ENCODE measurements at places on chromosomes 5 and 9.
A peak's percentile ranks its signal among the peaks of the same experiment; 100 is the strongest.

DNA sequence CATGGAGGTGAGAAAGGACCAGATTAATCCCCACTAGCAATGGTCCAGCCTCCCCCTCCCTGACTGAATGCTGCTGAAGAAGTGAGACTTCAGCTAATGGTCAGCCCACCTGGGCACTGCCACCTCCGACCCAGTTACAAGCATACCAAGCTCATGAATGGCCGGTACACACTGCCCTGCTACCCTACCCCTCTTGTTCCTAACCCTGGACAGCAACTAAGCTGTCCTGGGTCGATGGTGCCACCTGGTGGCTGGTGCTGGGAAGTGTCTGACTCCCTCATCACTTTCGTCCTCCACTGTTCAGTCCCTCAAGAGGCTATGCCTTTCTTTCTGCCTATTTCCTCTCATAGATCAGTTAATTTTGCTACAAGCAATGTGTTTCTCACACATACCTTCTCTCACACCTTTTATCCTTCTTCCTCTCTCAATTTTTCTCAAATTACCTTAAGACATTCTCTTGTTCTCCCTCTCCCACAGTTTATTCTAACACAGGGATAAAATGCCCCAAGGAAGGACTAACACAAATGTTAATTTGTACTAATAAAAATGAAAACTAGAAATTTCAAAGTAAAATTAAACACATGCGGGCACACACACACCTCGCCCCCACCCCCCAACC, 42.4 kb downstream of the PAX5 start:
- DNase-seq: no peak

DNA sequence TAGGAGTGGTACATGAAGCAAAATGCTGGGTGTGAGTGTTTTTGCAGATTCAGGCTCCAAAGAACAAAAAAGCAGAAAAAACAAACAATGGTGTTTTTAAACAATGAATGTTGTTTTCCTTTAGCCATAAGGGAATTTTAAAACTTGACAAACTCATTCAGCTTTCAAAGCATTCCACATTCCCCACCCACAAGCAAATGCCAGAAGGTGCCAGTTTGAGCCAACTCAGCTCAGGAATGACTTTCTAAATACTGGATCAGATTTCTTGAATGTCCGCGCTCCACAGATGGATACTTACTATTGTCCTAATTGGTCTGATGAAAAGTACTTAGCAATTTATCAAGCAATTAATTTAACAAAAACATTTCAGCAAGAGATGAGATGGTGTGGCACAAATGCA, 12.9 kb upstream of the MOB3B start:
- DNase-seq: no peak

GRCh38 chr9:138007918-138008841, 130.6 kb downstream of the CACNA1B start:
- no peak for DNase-seq

- no peak for DNase-seq
Measured at GRCh38 chr9:130539420-130540223, 39.8 kb upstream of the FUBP3 start.

DNA sequence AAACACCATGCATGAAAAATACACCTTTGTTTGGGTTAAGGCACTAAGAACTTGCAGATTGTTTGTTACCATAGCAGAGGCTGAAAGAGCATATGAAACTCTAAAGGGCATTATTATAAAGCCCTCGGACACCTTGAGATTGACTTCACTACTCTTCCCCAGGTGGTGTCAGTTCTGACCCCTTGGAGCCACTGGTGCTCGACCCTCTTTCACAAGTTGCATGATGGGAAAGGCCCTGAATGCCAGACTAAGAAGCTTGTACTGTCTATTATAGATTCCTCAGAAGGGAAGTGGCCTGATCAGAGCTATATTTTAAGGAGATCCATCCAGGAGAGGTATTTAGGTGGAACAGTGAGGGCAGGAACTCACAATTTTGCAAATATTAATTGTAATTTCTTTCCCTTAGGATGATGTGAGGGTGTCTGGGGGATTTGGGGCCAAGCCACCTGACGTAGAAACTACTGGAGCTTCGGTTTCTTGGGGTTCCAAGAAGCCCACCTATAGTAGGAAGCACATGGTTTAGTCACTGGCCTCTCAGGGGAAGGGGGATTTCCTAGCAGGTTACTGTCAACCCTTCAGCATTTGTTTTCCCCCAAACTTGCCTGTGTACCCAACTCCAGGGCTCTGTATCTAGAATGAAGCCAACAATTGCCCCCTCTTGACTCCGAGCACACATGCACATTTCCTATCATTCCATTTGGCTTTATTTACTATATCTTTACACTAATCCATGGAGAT, 16.2 kb downstream of the FBXO10 start:
- DNase-seq: no peak

GRCh38 chr5:62521319-62521718, 57.3 kb upstream of the LRRC70 start:
- DNase-seq: no peak

DNA sequence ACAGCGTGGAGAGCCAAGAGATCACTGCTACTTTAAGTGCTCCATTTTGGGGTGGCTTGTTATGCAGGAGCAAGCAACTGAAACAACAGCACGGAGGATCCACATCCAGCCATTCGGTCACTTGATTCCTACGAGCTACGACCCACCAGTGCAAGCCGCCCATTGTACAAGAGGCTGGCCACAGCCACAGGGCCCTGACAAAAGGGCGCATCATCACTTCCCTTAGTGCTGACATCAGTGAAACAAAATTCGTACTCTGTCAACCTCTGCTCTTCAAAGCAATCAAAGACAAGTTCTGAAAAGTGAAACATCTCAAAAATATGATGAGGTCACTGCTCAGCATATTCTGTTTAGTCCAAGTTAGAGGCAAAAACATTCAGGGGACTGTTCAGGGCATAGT, 168.4 kb downstream of the GADD45G start:
- DNase-seq: no peak

DNA sequence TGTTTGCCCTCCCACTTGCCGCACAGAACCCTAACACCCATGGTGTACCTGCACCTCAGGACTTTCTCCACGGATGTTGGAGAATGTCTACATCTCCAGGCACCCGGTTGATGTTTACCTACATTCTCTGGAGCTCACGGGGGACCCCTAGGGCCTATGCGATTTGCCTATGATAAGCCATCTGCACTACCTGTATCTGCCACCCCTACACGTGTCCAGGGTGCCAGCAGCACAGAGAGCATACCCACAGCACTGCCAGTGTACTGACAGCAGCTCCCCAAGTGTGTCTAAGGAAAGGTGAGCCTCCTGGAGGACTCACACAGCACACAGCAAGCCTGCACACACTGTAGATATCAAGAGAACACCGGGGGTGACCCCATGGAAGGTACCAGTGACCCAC, 31.3 kb upstream of the LMX1B start:
- no peak for DNase-seq

- DNase-seq: no peak
Measured at GRCh38 chr5:68382640-68383039, 167.1 kb downstream of the PIK3R1 start.

- DNase-seq: no peak
Measured at GRCh38 chr9:119698535-119698934, 329.3 kb upstream of the BRINP1 start.

- DNase-seq: no peak
Measured at GRCh38 chr9:135166565-135166964, 79.1 kb downstream of the OLFM1 start.

DNA sequence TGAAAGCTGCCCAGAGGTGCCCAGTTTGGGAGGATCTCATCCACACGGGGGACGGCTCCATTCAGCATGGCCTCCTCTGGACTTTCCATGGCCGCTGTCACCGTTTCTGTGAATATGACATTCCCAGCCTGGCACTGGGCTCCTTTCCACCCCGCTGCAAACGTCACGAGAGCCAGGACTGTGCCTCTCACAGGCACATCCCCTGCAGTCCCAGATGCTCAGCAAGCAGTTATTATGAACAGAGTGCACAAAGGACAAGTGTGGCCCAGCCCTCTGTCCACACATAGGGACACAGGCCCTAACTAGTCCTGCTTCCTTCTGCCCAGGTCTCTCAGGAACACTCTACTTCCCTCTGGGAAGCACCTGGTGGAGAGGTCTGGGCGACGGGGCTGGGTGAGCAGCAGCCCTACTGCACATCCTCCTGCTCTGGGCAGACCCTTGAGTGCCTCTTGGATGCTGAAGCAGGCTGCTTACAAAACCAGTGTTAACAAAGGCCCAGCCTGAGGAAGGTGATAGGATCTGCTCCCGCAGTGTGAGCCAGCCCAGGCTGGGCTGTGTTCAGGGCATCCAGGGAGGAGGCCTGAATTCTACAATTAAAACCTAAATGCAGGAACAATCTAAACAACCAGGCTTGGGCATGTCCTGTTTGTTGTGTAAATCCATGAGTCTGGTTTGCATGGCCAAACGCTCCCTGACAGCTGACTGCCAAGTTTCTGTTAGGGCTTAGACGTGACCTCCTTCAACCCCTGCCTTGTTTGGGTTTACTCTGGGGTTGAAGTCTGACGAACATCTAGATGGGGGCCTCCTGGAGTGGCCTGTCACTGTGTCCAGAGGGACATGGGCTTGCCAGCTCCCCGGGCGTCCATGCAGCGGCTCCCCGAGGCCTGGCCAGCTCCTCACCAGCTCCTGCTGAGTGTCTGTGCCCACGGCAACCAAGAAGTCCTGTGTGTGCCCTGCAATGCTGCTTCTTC, 269.8 kb downstream of the GADD45G start:
- peak; percentile 20 for DNase-seq

- no peak for DNase-seq
Measured at GRCh38 chr5:128082551-128083032, 974 bp upstream of the SLC12A2 start.

DNA sequence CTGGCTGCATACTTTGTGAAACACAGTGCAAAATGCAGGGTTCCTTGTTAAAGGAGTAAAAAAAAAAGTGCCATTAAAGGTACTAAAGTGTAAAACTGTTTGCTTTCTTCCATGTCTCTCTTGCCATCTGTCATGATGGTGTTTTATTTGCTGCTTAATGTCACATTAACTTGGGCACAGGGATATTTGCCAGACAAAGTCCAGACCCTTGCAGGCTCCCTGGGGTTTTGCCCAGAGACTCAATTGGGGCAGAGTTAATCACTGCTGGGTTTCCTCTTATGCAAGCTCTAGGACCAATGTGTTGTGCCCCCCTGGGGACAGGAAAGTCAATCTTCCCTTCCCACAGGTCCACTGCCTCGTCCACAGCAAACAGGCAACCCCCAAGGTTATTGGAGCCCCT, 274.3 kb upstream of the SGCD start:
- no peak for DNase-seq

- no peak for DNase-seq
Measured at GRCh38 chr5:84724683-84725082, 340.0 kb upstream of the EDIL3 start.

- no peak for DNase-seq
Measured at GRCh38 chr5:120604884-120605283, 140.8 kb downstream of the PRR16 start.

GRCh38 chr9:97109194-97109811, 70.4 kb upstream of the CTSV start:
- DNase-seq: peak; percentile 51

- no peak for DNase-seq
Measured at GRCh38 chr9:107756091-107756490, 266.5 kb upstream of the KLF4 start.

- DNase-seq: no peak
Measured at GRCh38 chr5:174755106-174755505, 30.7 kb downstream of the MSX2 start.

DNA sequence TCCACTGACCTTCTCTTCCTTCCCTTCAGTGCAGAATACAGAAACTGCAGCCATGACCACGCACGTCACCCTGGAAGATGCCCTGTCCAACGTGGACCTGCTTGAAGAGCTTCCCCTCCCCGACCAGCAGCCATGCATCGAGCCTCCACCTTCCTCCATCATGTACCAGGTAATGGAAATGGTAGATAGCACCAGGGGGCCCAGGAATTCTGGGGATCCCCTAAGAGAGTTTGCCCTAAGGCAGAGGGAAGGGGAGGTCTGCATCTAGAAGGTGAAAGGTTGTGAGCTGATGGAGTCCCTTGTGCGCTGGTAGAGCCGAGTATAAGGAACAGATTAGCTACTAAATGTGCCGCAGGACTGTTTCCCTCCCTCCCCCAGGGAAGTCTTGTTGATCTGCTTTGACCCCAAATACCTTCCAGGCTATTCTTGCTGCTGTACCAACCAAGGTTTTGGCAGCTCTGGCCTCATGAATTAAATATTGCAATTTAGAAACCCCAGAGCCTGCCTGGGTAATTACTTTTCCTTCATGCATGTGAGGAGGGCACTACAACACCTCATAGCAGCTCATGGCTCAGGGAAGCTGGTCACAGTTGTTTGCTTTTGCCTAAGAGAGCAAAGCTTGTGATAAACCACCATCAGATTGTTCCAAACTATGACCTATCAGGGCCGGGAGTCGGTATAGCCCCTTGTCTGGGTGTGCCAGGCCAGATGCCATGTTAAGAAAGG, 19.6 kb downstream of the CYFIP2 start:
- no peak for DNase-seq

GRCh38 chr5:106195679-106196474, 1474.9 kb downstream of the EFNA5 start:
- no peak for DNase-seq

DNA sequence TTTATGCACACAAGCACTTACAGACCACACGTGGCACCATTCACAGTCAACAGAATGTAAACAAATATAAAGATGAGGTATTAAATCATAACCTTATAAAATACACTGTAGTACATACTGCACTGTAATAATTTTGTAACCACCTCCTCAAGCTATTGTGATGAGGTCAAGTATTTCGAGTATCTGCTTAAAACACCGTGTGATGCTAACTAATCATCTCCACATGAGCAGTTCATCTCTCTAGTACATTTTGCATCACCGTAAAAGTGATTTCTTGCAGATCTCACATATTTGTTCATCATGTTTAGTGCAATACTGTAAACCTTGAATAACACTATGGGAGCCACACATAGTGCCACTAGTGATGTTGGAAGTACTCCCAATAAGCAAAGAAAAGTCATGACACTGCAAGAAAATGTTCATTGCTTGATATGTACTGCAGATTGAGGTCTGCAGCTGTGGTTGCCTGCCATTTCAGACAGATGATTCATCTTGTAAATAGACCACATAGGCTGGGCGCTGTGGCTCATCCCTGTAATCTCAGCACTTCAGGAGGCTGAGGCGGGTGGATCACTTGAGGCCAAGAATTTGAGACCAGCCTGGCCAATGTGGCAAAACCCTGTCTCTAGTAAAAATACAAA, 44.3 kb downstream of the FOXB2 start:
- no peak for DNase-seq

GRCh38 chr5:93566091-93566490, 14.9 kb downstream of the NR2F1-AS1 start:
- DNase-seq: no peak

Data from hippocampal formation (tissue), 2 donors.